Left colon (tissue), 2 donors: ENCODE measurements at places on chromosomes 7 and 10. TPM values are rescaled to one million over a fixed set of nuclear protein-coding genes. Genes with fewer than 3 reads are reported as not detected.
A peak's percentile ranks its signal among the peaks of the same experiment; 100 is the strongest.

- DNase-seq, result no peak
Measured at GRCh38 chr10:114157912-114158311, 16.1 kb downstream of the CCDC186 start.

DNA sequence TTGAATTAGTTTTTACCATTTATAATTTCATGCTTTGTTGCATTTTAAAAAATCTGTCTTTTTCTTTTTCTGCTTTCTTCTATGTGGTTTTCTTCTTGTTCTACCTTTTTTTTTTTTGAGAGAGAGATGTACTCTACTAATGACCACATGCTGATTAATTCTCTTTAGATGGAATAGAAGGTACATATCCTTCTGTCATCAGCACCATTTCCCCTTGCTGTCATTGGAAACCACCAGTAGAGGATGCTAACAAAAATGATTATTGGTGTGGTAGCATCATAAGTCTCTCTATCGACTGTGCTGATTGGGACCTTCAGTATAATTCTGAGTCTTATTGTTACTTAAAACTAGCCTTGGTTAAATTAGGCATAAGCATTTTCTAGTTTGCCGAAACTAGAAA is 3.6 kb downstream of the ZEB1 start:
- no peak for DNase-seq

DNA sequence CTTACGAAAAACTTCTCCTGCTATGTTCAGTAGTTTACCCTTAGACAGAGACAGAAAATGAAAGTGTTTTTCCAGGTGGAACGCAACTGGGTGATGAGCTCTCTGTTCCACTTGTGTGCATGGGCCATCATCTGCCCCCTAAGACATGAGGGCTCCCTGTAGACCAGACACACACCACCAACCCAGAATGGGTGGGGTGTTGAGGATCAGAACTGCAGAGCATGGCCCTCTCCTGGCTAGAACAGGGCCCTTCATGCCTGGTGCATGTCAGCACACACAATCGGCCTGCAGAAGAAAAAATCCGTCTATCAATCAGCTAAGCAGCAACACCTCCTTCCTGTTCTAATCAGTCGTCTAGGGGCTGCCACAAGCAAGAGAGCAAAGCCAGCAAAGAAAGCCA is 186.2 kb upstream of the INHBA start:
- no peak for DNase-seq

GRCh38 chr7:80493121-80493849 is 18.6 kb downstream of the GNAT3 start:
- no peak for DNase-seq

GRCh38 chr7:23434147-23434917 is 36.0 kb downstream of the IGF2BP3 start:
- DNase-seq, result no peak

GRCh38 chr10:128035557-128035973 is 90.7 kb downstream of the MKI67 start:
- DNase-seq, result peak; percentile 39

- DNase-seq, result no peak
Measured at GRCh38 chr7:41188163-41189130, 514.4 kb downstream of the INHBA start.

DNA sequence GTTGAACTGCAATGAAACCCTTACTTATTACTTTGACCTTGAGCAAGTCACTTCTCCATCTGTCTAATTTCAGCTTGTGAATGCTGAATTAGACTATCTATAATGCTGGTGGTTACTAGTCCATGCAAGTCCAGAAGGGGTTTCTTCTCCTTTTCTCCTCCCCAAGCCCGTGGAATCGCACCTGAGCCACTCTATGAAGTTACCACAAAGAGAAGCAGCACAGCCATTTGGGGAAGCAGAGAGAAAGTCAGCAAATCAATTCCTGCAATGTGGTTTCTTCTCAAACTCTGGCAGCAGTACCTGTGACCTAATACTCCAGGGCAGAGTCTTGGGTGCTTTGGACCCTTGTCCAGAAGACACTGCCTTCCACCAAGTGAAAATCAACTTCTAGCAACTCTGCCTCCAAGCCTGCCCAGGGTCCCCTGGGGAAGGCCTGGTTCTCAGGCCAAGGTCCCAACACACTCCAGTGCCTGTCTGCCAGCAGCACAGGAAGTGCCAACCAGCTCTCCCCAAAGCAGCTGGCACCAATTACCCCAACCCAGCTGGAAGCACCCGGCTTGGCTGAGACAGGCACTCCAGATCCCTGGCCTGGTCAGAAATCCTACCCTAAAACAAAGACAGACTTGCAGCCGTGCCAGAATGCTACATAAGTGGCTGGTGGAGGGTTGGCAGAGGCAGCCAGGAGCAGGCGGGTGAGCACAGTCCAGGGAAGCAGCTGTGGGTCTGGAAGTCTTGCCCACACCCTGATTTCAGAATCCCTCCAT is 200.3 kb downstream of the LSM5 start:
- DNase-seq, result no peak

DNA sequence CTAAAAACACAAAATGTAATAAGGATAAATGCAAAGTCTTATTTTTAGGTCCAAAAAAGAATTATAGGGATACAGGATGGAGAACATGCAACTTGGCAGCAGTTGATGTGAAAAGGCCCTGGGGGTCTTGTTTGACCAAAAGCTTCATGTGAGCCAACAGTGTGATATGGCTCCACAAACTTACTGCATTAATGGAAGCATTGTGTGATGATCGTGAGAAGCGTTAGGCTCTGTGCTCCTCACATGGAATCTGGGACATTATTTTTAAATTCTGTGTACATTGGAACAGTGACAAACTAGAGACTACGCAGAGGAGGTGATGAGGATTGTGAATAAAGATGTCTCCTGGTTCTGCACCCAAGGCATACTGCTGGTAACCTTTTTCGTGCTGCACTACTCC is 39.1 kb upstream of the CALD1 start:
- no peak for DNase-seq

- DNase-seq, result no peak
Measured at GRCh38 chr7:74360008-74360407, 70.8 kb downstream of the CLIP2 start.

- DNase-seq, result no peak
Measured at GRCh38 chr7:151735851-151736402, 141.0 kb downstream of the PRKAG2 start.

FZD1 gene
- total RNA-seq, result 11.0 TPM

ARHGAP21 gene
- 102 TPM for total RNA-seq

CCL26 gene
- not detected for total RNA-seq

LIPN gene
- not detected for total RNA-seq

MLXIPL gene
- total RNA-seq, result 13.2 TPM

PLCE1 gene
- 45.2 TPM for total RNA-seq

C10orf71 gene
- not detected for total RNA-seq
